ENCODE measurements at places on chromosomes 3 and 15.

GRCh38 chr3:175356899-175357324, 497.8 kb downstream of the NAALADL2 start:
- no peak for DNase-seq

DNA sequence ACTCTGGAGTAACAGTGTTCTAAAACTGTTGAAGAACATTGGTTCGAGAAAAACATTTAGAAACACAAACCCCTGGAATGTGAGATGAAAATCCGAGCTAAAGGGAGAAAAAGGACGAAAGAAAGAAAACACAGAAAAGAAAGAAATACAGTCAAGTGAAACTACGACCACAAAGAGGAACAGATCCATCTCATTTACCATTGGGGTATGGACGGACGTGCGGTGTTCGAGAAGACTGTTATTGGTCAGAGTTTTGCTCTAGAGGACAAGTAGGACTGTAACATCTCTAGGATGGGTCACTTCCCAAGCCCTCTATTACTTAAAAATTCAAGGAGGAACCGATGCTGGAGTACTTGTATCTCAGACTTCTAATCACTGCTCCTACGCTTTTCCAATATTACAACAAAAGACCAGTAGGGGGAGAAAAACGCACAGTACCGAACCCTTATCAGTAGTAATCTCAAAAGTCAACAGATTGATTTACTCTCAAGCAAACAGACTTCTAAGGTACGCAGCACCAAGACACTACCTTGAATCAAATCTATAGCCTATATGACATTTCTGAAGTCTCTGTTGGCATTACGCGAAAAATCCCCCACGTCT, 1.1 kb upstream of the PIK3CA start:
- peak; percentile 66 for DNase-seq

DNA sequence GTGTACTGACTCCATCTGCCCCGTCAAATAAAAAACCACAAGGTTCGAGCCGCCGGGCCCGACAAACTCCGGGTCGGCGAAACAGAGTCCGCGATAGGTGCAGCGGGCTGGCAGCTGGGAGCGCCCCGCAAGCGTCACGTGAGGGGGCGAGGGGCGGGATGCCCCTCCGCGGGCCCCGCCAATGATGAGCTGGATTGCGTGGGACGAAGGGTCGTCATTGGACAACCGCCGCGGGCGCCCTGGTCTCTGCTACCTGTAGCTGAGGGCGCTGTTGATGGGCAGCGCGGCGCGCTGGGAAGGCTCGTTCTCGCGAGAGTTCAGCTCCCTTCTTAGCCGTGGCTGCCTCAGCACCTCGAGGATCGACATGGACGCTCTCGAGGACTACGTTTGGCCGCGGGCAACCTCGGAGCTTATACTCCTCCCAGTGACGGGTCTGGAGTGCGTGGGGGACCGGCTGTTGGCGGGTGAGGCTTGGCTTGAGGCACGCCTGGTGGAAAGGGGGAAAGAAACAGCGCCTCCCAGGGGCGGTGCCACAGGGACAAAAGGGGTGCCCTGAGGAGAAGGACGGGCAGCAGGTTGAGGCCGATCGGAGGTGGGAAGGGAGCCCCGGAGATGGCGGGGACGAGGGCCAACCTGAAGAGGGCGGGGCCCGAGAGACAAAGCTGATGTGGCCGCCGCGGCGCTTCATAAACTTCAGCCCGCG, at the start of gene WDR6:
Gene WDR6, plus strand, starts transcription at position 324 of the 703 bp plus-strand sequence. Its CDS starts 41 bp downstream, at position 365.
- peak; percentile 74 for DNase-seq

- DNase-seq, result no peak
Observed at GRCh38 chr15:94234300-94234699, 2.9 kb downstream of the MCTP2 start.

DNA sequence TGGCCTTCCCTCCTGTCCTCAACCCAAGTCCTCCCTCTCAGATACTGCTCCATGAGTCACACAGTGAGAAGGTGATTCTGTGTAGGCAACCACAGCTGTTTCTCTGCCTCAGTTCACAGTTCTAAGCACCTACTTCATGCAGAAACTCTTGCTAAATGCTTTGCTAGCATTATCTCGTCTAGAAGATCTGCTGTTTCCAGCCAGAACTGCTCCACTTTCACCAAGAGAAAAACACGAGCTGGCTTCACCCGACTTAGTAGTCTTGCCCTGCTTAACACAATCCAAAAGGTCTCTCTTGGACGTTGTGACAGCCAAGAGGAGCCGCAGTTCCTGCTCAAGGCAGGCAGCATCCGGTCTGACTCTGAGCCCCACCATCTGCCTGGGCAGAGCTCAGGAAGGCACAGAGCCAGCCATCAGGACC, 272.1 kb downstream of the UACA start:
- DNase-seq, result no peak

- DNase-seq, result no peak
Observed at GRCh38 chr15:68429691-68430470, 2.1 kb downstream of the ITGA11 start.

DNA sequence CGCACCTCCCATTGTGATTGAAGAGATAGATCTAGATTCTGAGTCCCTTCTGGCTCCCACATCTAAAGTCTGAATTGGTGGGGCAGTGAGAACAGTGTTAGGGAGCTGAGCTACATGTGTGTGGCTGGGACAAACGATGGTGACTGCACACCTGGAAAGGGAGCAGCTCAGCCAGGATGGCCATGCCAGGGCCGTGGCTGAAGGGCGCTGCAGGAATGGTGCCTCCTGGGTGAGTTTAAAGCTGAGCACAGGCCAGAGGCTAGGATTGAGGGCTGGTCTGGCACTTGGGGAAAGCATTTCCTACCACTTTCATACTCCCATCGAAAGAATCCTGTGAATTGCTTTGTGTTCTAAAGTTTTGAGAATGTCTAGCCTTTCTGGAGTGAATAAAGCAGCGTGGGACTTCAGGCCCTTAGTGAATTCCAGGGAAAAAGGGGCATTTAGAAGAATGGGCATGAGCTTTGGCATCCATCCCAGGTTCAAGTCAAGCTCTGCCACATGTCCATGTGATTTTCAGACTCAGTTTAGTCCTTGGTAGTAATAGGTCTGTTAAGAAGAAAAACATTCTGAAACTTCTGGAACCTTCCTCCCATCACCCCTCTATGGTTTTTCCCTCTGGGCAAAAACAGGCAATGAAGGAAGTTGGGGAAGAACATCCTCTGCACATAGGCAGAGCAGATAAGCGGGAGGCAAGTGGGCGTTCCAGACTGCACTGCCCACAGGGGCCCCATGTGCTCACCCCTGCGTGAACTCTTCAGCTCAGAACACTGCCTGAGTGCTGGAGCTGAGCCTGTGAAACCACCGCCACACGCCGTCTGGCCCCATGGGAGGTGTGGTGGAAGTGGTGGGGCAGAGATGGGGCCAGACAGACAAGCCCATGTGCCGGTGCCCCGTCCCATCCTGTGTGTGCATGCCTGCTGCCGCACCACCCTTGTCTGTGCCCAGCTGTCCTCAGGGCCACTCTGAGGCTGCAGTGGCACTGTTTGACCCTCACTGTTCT, 12.9 kb upstream of the CPNE9 start:
- DNase-seq, result no peak

DNA sequence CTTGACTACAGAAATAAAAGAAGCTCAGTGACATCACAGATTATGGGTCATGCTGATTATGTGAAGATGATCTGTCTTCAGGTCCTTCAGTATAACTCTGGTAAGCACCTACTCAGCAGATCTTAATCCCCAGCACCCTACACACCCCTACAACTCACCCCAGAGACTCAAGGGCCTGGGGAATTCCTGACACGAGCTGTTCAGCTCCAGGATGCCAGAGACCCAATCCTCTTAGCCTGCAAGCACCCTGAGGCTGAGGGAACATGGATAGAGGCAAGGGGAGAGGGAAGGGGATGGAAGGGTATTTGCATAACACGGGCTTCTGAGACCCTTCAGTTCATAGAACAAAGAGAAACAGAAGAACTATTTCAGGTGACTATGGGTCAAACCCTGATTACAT, 13.0 kb downstream of the GLB1 start:
- no peak for DNase-seq

GRCh38 chr3:189702066-189702646, 71.0 kb downstream of the TP63 start:
- no peak for DNase-seq

DNA sequence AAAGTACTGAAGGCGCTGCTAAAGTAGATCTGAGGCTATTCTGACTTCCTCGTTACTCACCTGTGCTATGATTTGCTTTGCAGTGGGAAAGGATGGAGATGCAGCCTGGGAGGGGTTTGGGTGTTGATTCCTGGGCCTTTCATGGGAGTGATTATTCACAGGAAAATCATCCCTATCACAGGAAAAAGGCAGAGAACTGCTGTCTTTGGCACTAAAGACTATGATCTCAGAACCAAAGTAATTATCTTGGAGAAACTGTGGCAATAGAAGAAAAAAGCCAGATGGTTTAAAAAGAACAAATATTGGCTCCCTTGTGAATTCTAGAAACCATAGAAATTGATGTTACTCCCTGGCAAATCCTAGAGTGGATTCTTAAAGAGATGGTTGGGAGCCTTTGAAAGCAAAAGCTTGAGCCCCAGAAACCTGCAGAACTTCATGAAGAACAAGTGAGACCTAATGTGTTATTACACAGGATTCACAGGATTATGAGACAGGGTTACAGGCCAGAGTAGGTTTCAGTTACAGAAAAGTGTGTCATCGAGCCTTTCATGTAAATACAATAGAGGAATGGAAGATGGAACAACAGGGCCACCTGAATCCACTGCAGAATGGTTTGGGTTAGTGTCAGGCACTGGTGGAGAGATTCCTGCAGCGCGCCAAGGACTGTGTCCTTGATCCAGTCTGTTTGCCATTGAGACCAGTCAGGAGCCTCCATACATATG, 85.7 kb downstream of the OXNAD1 start:
- no peak for DNase-seq

GRCh38 chr3:16146015-16146730, 28.3 kb upstream of the GALNT15 start:
- DNase-seq, result no peak

GRCh38 chr3:186170516-186170915, 61.6 kb upstream of the ETV5 start:
- no peak for DNase-seq

GRCh38 chr3:34793057-34793456, 846.3 kb upstream of the ARPP21 start:
- DNase-seq, result no peak

GRCh38 chr3:191380001-191380400, 49.7 kb upstream of the UTS2B start:
- no peak for DNase-seq

GRCh38 chr3:112496366-112497067, 2.8 kb downstream of the BTLA start:
- no peak for DNase-seq

- DNase-seq, result no peak
Observed at GRCh38 chr3:87182023-87182422, 45.1 kb upstream of the CHMP2B start.

GRCh38 chr3:52498137-52499054, 3.3 kb downstream of the STAB1 start:
- DNase-seq, result no peak

DNA sequence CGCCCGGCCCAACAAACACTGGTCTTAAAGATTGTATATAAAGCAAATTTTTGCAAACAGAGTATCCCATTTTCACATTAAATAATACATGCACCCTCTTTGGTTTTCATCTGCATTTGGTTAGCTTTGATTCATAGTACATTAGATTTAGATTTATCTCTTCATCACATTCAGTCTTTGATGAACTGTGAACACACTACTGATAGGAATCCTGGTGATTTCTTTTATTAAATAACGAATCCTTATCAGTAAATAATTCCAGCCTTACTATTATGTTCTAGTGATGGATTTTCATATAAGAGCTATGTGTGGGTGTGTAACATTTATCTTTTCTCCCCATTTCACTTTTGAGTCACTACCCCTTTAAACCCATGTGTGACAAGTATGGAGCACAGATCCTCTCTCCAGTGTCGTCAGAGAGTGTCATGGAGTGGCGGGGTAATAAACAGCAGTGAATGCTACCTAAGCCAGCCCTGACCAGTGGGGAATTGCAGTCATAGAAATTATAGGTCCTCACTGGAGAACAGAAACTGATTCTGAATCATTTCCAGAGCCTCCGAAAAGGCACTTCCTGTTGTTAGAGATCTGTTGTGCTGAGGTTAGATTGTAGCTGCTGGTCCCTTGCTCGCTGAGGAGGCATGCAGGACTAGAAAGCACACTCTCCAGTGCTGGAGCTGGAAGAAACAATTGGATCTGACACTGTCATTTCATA, 22.0 kb downstream of the SLC7A14 start:
- no peak for DNase-seq

- no peak for DNase-seq
Observed at GRCh38 chr3:86228101-86228500, 762.8 kb downstream of the VGLL3 start.

DNA sequence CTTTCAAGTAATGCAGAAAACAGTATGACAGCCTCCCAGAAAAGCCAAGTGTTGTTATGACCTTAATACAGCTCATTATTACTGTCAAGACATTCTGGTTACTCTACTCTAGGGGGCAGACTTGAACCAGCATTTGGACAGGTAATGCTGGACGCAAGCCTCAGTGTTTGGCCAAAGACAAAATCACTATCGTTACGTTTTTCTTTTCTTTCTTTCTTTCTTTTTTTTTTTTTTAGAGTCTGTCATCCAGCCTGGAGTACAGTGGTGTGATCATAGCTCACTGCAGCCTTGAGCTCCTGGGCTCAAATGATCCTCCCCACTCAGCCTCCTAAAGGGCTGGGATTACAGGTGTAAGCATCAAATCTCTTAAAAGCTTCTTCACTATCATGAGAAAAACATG, 29.4 kb upstream of the TMEM45A start:
- peak; percentile 4 for DNase-seq

GRCh38 chr3:134106580-134106979, 76.9 kb upstream of the SLCO2A1 start:
- DNase-seq, result no peak

GRCh38 chr3:57658536-57658935, 34.3 kb downstream of the DENND6A start:
- no peak for DNase-seq

DNA sequence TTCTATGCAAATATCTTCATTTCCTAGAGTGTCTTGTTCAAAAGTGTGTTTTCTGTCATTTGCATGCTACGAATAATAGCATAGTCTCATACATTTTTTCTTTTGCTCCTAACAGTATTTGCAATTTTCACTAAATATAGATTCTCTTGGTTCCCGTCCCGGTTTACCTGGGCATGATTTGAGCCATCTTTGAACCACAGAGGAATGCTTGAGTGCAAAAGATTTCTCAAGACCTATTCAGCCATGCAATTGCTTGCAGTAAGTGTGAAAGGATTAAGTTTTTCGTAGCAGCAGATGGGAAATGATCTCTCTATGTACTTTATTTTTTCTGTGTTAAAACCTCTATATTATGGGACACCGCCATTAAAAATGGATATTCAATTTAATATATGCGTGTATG, 733.0 kb downstream of the ZPLD1 start:
- DNase-seq, result no peak

- DNase-seq, result no peak
Observed at GRCh38 chr3:106345353-106346027, 476.7 kb upstream of the CBLB start.
